ENCODE measurements at places on chromosomes 12 and 14.
A peak's percentile ranks its signal among the peaks of the same experiment; 100 is the strongest.

GRCh38 chr14:93717668-93718320 lies 70.5 kb downstream of the PRIMA1 start:
- DNase-seq: no peak

DNA sequence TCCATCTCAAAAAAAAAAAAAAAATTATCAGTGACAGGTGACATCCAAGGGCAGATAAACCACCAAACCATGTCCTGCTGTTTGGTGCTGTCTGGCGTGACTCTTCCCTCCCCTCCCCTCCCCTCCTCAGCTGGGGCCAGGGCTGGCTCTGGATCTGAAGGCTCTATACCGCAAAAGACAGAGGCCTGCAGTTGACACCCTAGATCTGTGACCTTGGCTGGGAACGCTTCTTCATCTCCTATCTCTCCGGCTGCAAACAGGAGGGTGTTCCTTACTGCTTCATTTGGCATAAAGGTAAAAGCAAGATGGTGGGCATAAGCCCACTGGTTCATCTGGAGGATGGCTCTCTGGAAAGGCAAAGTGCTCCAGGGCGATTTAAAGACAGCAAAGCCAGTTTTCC lies 126.8 kb upstream of the PRMT8 start:
- DNase-seq: no peak

DNA sequence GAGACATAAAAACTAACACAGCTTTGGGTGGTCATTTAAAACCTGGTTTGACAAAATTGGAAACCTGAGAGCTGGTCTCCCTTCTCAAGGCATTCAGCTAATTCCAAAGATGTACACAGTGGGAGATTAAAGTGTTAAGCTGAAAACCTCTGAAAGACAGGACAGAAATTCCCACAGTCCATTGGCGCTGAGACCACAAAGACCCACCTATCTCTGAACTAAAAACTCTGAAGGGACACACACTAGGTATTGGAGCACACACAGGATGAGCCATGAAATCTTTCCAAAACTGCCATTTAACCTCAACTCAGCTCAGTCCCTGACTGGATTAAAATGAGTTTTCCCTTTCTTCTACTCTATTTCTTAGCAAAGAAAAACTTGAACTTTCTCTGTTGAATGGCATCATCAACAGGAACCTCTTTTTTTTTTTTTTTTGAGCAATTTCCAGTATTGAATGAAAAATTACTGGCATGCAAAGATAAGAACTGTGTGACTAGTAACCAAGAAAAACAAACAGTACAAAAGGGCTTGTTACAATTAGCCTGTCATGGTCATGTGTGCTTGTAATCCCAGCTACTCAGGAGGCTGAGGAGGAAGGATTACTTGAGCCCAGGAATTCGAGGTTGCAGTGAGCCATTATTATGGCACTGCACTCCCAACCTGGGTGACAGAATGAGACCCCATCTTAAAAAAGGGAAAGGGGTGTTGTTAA lies 82.4 kb downstream of the IPO8 start:
- no peak for DNase-seq

DNA sequence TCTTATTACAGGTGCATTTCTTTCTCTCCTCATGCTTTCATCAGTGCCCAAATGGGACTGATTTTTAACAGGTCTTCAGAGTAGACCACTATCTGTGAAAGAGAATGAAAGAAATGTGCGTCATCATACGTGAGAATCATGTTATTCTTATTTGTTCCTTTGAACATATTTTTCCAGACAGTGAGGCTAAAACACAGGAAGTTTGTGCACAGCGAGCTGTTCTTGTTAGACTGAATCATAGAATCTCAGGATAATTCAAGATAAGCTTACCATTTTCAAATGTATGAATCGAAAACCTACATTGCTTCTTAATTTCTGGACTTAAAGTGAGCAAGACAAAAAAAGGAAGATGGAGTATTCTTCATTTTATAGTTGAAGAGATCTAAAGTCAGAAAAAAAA lies 383.1 kb downstream of the EGLN3 start:
- DNase-seq: no peak

- DNase-seq: no peak
Observed at GRCh38 chr12:27434673-27435565, 11.6 kb upstream of the SMCO2 start.

- peak; percentile 24 for DNase-seq
Observed at GRCh38 chr14:77037938-77038568, 9.5 kb upstream of the IRF2BPL start.

- no peak for DNase-seq
Observed at GRCh38 chr12:123720141-123720814, 8.1 kb downstream of the ATP6V0A2 start.

DNA sequence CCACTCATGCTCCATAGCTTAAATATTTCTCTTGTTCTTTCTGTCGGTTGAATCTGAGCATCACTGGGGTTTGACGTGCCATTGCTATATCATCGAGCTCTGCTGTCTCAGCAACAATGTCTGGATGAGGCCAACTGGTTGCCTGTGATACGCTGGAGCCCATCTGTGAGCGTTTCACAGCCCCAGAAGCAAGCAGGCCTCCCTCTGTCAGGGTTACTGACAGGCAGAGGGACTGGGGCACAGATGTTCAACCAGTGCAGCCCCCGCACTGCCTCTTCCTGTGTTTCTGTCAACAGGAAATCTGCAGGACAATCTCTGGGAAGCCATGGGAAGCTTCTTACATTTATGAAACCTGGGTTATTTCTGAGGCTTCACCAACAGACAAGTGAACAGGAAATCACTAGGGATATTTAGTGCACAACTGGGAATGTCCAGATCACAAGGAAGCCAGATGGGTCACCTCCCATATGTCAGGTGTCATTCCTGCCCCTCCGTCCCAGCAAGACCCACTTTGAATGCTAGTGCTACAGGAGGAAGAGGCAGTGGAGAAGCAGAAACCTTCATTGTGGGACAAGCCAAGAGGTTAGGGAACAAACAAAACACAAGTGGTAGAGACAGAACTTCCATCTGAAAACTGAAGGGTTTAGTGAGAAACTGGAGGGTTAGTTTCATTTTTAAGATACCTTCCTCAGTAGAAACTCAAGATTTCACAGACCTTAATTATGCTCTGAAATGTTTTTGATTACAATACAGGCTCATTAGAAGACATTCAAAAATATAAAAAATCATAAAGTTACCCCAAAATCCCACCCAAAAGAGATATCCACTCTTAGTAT lies 24.1 kb downstream of the DMAC2L start:
- DNase-seq: no peak

DNA sequence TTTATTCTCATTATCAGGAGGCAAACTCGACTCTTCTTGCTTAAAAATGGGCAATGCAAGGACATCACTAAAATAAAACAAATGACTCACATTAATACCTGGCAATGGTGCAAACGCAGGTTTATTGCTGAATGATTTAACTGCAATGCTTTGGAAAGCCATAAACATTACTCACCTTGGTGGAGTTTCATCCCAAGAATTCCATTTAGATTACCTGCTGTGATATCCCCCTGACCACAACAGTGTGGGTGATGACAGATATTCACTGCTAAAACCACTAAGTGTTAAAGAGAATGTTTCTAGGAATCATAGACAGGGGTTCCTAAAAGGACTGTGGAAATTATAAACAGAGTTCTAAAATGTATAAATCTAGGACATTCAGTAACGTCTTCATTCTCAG lies 35.3 kb upstream of the CSRNP2 start:
- no peak for DNase-seq

- DNase-seq: no peak
Observed at GRCh38 chr14:89625244-89625713, 208.2 kb upstream of the FOXN3 start.

GRCh38 chr14:58637391-58638230 lies at the start of gene DACT1:
Gene DACT1, plus strand, starts transcription at chr14:58637962. Its CDS starts 241 bp downstream, at chr14:58638203.
- no peak for DNase-seq

GRCh38 chr12:102542816-102543440 lies 62.6 kb upstream of the IGF1 start:
- DNase-seq: no peak

GRCh38 chr14:92587700-92588085 lies 74.1 kb downstream of the RIN3 start:
- DNase-seq: no peak

- DNase-seq: no peak
Observed at GRCh38 chr14:52701223-52701622, 5.8 kb upstream of the PSMC6 start.

DNA sequence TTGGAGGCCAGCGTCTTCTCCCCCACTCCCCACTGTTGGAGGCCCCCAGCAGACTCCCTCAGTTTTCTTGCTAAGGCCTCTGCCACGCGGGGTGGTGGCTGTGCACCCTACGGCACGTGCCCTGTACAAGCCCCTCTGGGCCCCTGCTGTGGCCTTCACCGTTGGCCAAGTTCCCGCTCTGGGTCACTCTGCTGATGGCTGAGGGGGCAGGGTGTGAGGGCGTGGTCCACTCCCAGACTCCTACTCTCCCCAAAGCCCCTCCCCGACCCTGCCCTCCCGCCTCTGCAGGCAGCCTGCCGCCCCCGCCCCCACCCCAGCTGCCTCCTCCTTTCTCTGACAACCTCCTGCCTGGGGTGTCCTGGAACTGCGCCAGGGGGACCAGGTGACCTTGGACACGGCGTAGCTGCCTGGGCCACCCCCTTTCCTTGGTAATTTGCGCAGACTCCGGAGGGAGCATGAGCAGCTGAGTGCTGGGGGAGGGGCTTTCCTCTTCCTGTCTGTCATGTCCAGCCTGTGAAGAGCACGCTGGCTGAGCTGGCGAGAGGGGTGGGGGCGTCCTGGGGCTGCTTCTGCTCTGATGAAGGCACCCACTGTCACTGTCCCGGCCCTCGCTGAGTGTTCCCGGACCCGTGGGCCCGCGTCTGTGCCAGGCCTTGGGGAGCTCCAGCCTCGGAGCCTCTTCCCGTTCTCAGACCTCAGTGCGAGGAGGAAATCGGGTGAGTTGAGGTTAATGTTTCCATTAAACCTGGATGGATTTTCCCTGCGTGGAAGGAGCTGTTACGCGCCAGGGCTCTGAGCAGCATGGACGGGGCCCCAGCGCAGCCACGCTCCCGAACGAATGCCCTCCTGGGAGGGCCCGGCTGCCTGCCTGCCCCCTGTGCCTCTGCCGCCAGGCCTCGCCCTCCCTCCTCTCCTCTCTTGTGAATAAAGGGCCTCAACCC lies 85.0 kb downstream of the KIF26A start:
- no peak for DNase-seq

- peak; percentile 73 for DNase-seq
Observed at GRCh38 chr14:102778338-102779083, 1.3 kb downstream of the TRAF3 start.

GRCh38 chr12:6871052-6871957 lies 1.8 kb downstream of the SPSB2 start:
- DNase-seq: no peak

DNA sequence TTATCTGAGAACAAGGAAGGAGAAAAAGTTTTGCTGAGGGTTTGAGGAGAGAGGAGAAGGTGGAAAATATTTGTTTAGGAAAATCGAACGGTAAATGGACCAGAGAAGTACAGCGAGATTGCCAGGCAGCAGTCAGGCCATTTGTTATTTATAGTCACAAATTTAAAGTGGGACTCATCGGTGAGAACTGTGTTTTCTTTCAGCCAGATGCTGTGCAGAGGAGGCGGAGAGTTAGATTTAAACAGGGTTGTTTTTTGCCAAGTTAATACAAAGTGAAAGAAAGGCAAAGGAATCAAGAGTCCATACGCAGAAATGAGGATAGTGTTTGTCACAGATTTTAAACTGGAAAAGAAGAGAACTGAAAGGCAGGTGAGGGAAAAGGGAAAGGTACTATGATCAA lies 200.6 kb upstream of the CNOT2 start:
- no peak for DNase-seq

DNA sequence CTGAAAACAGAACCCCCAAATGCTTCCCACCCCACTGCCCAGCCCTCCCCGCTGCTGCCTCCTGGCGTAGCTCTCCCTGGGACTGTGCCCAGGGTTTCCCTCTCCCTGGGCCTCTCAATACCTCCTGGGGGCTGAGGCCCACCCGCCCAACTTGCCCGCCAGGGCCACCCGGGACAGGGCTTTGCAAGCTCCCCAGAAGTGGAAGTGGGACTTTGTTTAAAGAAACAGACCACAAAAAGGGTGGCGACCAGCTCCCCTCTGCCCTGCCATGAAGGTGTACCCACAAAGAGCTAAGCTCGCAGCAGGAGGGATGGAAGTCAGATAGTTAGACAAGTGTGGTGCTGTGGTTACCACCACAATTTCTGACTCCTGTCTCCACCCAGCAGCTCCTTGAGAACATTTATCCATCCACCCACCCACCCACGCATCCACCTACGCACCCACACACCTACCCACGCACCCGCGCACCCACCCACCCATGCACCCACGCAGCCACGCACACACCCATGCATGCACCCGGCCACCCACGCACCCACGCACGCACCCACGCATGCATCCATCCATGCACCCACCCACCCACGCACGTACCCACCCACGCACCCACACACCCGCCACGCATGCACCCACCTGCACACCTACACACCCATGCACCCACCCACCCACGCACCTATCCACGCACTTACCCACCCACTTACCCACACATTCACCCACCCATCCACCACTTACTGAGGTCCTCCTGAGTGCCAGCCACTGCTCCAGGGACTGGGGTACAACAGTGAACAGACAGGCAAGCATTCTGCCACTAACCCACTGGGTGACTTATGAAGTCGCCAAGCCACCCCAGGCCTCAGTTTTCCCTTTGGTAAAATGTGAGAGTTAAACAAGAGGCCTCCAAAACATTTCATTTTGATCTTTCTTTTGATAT lies 127.3 kb downstream of the SCARB1 start:
- DNase-seq: no peak

GRCh38 chr12:21631367-21631766 lies 26.3 kb downstream of the LDHB start:
- no peak for DNase-seq

GRCh38 chr14:53956427-53957201 lies at the start of gene BMP4:
Gene BMP4, minus strand, starts transcription at chr14:53956825. Its CDS starts 4,603 bp downstream, at chr14:53952222.
- no peak for DNase-seq

- no peak for DNase-seq
Observed at GRCh38 chr12:28568118-28568517, 377.9 kb downstream of the CCDC91 start.

GRCh38 chr14:61132894-61133293 lies 148.2 kb downstream of the TMEM30B start:
- no peak for DNase-seq

DNA sequence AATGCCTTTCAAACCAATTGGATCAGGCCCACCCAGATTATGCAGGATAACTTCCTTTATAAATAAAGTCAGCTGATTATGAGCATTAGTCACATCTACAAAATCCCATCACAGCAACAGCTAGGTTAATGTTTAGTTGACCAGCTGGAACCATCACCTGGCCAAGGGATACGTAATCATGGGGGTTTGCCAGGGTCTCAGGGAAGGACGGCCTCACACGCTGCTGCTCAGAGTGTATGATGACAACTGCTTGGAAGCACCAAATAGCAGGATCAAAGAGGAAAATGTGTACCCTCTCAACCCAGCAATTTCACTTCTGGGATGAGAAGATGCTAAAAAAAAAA lies 162.6 kb downstream of the SLC15A4 start:
- DNase-seq: no peak
